Activated naive CD8-positive, alpha-beta T cell treated with anti-CD3 and anti-CD28 coated beads for 36 hours (primary cell): ENCODE measurements at places on chromosomes 12 and 14.

GRCh38 chr14:60349663-60350365 lies 100.8 kb downstream of the PPM1A start:
- no peak for DNase-seq

DNA sequence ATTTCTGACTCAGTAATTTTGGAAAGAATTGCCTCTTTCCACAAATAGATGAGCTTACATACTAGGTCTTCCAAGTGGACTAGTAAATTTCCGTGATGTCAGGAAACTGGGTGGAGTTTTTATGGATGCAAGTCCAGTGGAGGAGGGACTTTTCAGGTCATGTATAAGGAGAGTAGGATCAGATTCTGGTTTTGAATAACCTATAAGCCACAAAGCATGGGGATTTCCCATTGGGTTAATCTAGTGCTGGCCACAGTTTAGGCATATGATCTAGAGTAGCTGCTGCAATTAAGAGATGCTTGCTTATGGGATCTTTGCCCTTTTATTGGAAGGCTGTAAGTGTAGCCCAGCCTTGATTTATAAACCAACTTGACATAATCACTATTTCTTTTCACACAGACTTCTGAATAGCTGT lies 33.8 kb downstream of the STK38L start:
- DNase-seq: peak; percentile 23

- DNase-seq: no peak
Observed at GRCh38 chr12:93698307-93699092, 21.3 kb downstream of the CRADD start.

GRCh38 chr12:115597157-115597712 lies 680.3 kb downstream of the MED13L start:
- no peak for DNase-seq

DNA sequence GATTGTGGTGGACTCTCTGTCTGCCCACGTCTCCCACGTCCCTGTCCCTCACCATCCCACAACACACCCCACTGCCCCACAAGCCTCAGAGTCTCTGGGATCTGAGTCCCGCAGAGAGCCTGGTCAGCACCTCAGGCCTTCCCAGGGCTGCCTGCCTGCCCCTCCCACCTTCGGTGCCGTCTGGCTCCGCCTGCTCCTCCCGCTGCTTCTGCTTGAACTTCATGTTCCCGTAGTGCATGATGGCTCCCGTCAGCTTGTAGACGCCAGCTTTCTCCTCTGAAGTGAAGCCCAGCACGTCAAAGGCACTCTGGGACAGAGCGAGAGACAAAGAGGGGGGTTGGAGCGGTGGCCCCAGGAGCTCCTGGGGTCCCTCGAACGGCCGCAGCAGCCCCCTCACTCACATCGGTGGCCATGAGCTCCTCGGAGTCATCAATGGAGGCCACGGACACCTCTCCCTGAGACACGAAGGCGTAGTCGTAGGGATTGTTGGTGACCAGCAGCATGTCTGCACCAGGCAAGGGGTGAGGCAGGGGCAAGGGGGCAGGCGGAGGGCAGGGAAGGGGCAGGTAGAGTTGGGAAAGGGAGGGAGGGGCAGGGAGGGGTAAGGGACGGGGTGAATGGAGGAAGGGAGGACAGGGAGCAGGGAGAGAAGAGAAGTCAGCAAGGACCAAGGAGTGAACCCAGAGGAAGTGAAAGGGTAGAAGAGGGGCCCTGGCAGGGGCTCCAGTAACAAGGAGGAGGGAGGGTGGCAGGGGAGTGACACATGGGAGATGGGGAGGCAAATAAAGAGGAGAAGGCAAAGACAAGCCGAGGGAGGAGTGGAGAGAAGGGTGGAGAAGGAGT lies 5.6 kb downstream of the MYH6 start:
- no peak for DNase-seq

DNA sequence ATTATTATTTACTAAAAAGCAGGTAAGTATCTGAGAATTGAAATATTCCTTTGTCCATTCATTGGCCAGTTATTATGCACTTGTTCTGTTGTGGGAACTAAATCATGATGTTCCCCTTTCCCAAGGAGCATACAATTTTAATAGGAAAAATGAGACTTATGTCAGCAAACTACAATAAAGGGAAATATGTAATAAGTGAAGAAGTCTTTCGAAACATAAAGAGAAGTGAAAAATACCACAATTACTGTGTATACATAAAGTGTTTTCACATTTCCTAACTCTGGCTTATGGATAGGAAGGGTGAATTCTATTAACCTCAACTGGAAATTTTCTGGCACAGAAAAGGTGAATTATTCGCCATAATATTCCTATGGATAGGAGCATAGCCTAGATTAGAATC lies 78.4 kb upstream of the DNM1L start:
- DNase-seq: no peak

DNA sequence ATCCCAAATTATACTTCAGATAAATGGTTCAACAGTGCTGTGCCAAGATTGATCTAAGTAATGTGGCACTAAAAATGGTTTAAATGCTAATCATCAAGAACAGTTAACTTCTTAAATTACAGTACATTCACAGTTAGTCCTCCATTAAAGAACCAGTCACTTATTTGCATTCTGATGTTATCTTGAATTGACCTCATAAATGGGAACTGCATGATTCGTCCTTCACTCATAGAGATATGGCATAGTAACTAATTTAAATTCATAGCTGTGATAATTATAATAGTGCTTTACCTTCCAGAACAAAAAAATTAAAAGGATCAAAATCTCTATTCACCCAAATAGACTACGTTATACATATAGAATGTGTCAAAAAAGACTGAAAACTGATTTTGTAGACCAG lies 61.1 kb downstream of the COCH start:
- no peak for DNase-seq

GRCh38 chr14:75711105-75711795 lies 50.2 kb downstream of the TTLL5 start:
- no peak for DNase-seq

DNA sequence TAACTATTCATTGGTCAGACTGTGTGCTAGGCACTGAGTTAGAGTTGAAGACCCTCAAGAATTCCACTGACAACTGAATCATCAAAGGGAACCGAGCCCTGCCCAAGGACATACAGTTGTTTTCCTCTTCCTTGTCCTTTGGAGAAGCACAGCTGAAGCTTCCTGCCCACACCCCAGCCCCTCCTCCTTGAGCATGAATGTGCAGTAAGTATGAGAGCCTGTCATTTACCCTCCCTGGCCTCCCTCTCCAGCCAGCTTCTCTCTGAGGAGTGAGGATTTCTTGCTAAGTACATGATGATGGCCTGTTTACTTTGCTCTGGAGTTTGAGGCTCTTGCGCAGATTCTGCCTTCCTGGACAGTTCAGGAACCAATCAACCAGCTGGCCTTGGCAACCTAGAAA lies 235.2 kb downstream of the CACNA1C start:
- no peak for DNase-seq

DNA sequence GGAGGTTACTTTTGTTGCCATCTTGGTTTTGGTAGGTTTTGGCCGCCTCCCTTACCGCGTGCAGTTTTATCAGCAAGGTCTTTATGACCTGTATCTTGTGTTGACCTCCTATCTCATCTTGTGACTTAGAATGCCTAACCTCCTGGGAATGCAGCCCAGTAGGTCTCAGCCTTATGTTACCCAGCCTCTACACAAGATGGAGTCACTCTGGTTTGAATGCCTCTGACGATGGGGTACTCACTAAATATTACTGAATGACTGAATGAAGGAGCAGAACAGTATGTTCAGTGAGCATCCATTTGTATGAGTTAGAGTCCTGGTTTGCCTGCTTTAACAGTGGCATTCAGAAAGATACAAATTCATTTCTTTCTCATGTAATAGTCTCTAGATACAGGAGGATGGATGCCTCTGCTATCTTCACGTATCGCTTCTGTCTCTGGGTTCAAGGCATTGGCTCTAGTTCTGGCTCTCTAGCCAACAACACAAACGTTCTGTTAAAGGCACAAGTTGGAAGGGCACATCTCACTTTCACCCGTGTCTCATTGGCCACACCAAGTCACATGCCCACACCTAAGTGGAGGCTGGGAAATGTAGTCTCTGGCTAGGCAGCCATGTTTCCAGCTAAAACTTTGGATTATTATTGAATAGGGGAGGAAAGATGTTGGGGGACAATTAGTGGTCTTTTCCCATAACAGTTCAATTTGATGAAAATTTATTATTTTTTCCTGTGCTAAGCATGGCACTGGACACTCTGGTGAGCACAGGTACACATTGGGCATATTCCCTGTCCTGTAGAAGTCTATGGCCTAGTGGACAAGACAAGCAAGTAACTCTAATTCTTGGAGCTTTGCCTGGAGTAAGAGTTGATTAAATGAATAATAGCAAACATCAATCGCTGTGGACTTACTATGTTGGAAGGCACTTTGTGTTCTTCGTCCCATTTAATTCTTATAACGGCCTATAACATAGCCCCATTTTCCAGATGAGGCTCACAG lies 75.2 kb upstream of the RPH3A start:
- DNase-seq: no peak

DNA sequence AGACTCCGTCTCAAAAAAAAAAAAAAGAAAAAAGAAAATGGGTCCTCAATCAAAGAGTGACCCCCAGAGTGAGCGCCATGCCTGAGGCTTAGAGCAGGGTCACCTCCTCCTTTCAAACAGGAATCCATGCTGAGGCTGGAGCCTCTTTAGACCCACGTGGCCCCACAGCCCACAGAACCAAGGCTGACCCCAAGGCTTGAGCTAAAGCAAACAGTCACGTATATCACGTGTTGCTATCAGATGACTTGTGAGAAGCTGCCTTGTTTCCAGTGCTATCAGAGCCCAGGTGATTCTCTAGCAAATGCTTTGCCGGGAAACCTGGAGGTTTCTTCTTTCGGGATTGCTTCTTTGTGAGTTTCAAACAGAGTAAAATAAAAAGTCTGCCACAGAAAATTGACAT lies 31.7 kb upstream of the DYNC1H1 start:
- DNase-seq: no peak

GRCh38 chr14:104640681-104641080 lies 36.1 kb upstream of the TMEM179 start:
- DNase-seq: no peak

DNA sequence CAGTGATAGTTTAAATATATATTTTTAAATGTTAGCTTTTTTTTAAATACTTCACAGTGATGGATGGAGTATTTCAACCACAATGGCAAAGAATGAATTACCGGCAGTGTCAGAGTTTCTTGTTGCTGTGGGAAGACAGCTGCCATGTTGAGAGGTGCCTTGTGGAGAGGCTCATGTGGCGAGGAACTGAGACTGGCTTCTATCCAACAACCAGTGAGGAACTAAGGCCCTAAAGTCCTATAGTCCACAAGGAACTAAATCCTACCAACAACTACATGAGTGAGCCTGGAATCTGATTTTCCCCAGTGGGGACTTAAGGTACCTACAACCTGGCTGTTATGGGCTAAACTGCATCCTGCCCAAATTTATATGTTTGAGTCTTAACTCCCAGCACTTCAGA lies 220.2 kb upstream of the PLEKHG7 start:
- no peak for DNase-seq

DNA sequence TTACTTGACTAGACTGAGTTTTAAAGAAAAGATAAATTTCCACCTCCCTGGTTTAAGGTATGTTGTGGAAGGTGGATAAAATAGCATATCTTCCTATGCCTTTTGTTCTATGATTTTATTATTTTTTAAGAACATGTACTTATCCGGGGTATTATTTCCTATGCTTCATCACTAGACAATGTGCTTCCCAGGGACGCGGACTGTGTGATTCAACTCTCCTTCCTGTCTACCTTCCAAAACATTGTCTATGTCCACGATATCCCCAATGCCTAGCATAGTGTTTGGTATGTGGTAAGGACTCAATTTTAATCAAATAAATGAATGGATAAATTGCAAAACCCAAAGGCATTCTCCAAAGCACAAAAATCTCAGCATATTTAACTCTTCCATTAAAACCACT lies 8.3 kb upstream of the CCND2 start:
- DNase-seq: no peak

DNA sequence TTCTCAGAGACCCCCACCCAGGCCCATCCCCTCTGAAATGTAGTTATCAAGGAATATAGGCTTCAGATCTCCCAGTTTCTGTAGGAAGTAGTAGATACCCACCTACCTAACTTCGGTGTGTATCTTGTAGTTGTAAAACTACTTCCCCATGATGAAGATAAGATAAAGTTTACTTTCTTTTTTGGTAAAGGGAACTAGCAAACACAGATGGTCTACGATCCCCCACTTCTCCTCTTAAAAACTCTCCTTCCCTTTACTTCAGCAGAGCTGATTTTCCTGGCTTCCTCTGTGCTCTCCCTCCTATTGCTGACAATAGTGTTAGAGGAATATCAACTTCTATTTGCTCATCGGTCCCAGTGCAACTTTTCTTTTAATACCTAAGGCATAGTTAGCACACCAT lies 395.2 kb downstream of the RPL10L start:
- no peak for DNase-seq

GRCh38 chr14:50230401-50230700 lies 1.0 kb downstream of the SOS2 start:
- no peak for DNase-seq

DNA sequence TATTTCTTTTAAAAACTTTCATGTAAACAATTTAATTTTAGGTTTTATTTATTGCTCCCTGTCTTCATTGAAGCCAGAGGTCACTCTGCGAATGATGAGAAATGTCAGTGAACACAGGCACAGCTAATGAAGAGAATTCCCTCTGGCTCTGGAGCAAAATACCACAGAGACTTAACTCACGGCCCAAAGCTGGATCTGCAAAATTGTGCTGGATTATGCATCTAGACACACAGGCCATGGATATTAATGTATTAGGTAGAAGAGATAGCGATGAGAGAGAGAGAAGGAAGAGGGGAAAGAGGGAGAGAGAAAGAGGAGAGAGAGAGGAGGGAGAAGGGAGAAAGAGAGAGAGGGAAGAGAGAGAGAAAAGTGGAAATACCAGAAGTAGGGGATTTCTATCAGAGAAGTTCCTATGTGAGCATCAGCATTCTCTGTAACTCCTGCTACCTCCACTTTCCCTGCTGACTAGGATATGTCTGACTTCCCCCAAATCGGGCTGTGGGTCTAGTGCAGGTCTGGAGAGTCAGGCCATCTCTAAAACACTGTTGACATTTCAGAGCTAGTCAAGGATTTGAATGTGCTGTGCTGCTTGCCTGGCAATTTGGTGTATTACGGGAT lies 3.7 kb downstream of the ARHGDIB start:
- no peak for DNase-seq

GRCh38 chr12:56521590-56522371 lies at the start of gene RBMS2:
Gene RBMS2, plus strand, starts transcription at chr12:56521820. Its CDS starts 204 bp downstream, at chr12:56522024.
- DNase-seq: peak; percentile 29

GRCh38 chr14:105484069-105484996 lies 2.4 kb upstream of the CRIP1 start:
- DNase-seq: no peak

GRCh38 chr14:55832974-55833373 lies 253.0 kb downstream of the KTN1 start:
- no peak for DNase-seq
